Activated CD8-positive, alpha-beta memory T cell treated with anti-CD3 and anti-CD28 coated beads for 24 hours (primary cell): ENCODE measurements at places on chromosomes 16 and 17.
A peak's percentile ranks its signal among the peaks of the same experiment; 100 is the strongest.

GRCh38 chr16:48619979-48620378 lies 10.0 kb upstream of the N4BP1 start:
- DNase-seq = peak; percentile 4

- no peak for DNase-seq
These were observed 705 bp downstream of the KRABD2 start for GRCh38 chr17:8375738-8376259.

DNA sequence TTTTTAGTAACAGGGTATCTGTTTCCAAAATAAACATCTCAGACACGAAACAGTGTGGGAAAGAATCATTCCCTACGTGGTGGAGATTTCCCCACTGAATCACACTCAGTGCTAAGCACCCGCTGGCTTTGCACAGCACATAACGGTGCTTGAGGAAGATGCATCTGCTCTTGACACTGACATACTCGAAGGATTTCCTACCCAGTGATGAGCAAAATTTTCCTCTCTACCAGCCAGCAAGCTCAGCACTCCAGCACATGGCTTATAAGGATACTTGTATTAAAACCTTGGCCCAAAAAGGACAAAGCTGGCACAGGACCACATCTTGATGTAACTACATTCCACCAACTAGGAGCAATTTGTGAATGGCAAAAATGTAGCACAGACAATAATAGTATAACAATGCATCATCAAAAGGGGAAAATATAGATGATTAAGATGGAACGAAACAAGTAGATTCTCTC lies 59.0 kb downstream of the ANKFY1 start:
- DNase-seq = no peak

GRCh38 chr17:76736349-76737081 lies 616 bp downstream of the SRSF2 start:
- peak; percentile 86 for DNase-seq

- no peak for DNase-seq
These were observed 235.8 kb upstream of the ASIC2 start for GRCh38 chr17:33528846-33529245.

- DNase-seq = no peak
These were observed 158.8 kb downstream of the CCDC182 start for GRCh38 chr17:57586196-57586740.

DNA sequence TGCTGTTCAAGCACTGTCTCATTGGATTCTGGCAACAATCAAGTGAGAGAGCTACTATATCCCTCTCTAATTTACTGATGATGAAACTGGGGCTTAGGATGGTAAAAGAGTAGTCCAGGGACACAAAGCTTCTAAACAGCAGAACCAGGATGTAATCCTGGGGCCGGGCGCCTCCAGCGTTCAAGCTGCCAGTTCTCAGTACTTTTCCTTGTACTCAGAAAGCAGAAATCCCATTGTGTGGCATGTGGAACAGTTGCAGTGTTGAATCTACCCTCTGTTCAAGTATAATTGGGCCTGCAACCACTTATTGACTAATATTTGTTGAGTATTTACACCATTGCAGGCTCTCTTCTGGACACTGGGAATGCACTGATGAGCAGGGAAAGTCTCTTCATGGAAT lies 14.5 kb upstream of the CDH13 start:
- no peak for DNase-seq

- DNase-seq = no peak
These were observed 69.8 kb upstream of the PLCG2 start for GRCh38 chr16:81709016-81709900.

- no peak for DNase-seq
These were observed 6.3 kb upstream of the PRKAR1A start for GRCh38 chr17:68505951-68506350.

DNA sequence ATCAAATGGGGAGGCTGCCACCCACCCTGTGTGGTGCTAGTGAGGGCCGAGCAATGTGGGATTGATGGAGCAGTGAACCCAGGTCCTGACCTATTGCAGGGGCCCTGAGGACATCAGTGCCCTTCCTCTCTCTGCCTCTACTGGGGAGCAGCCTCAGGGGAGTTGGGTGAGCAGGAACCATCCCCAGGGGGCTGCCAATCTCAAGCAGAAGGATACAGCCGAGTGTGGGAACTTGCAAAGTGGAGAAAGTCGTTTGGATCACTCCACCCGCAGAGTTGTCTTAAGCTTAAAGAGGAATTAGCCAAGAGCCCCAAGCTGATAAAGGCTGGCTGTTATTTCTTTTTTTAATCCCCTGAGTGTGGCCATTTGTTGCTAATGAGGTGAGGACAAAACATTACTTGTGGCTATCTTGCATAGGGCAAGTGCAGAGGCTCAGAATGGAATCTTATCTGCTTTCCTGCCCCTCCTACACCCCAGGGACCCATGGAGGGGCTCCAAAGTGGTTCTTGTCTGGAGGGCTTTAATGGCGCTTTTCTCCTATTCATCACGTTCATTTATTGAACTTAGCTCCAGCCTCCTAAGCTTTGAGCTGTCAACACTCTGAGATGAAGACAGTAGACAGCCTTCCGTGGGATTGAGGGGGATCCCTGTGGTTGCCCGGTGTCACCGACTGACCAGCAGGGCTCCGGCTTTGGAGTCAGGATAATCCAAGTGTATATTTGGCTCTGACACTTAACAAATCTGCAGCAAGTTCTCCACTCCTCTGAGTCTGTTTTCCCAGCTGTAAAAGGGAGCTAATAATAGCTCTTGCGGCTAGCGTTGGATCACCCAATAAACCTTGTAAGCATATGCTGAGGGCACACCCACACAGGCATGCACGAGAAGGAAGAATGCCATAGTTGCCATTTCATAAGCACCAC lies 45.1 kb downstream of the MYH11 start:
- no peak for DNase-seq

DNA sequence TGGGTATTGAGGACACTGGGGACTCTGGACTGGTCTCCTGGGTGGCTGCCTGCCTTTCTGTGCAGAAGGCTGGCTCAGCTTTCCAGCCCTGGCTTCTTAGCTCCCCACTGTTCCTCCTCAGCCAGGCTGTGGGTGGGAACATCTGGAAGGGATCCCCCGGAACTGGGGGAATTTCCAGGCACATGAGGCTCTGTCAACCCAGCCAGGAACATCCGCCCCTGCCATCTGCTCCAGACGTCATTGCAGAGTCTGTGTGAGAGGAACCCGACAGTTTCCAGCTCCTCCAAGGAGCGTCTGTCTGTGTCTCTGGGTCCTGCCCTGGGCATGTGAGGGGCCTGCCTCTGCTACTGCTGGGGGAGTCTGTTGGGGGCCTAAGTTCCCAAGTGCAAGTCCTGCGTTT lies 36.2 kb upstream of the CRHR1 start:
- no peak for DNase-seq

DNA sequence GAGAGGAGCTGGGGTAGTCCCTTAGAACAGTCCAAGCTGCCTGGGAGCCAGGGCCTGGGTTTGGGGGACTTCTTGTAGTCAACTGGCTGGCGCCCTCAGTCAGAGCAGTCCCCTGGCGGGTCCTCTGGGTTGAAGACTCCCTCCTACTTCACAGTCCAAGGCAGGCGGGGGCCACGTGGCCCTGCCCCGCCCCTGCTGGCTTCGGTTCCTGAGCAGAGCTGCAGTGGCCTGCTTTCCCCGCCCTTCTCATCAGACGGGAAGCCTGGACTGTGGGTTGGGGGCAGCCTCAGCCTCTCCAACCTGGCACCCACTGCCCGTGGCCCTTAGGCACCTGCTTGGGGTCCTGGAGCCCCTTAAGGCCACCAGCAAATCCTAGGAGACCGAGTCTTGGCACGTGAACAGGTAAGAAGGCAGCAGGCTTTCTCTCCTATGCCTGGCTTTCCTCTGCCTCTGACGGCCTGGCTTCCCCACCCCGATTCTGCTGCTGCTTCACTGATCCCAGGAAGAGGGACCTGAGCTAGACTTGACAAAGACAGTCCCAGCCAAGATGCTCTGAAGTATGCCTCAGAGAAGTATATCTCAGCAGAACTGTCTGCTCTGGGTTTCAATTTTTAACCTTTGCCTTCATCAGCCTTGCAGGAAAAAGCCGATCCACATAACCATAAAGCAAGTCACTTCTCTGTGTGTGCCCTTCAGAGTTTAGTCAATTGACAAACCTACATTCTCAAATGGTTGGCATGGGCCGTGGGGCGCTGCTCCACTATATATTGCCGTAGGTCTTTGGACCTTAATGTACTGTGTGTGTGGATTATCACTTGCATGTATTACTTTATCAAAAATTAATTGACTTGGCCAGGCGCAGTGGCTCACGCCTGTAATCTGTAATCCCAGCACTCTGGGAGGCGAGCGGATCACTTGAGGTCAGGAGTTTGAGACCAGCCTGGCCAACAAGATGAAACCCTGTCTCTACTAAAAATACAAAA lies 56.3 kb downstream of the SF3B3 start:
- no peak for DNase-seq

- no peak for DNase-seq
These were observed 115.2 kb downstream of the IRX5 start for GRCh38 chr16:55045756-55046460.

DNA sequence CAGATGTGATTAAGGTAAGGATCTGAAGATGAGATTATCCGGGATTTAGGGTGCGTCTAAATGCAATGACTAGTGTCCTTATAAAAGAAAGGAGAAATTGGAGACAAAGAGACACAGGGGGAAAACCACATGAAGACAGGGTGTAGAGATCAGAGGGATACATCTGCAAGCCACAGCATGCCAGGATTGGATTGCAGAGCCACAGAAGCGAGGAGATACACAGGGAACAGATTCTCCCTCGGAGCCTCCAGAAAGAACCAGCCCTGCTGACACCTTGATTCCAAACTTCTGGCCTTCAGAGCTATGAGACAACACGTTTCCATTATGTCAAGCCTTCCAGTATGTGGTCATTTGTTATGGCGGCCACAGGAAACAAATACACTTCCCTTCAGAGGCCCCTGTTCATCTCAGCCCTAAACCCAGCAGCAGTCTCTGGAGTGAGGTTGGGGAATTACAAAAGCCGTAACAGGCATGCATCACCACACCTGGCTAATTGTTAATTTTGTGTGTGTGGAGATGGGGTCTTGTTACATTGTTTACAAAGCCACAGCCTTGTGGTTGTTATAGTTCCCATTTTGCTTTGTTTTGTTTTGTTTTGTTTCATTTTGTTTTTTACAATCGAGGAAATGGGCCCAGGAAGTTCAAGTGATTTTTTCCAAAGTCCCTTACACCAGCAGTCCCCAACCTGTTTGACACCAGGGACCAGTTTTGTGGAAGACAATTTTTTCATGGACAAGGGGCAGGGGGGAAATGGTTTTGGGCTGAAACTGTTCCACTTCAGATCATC lies 51.6 kb upstream of the LYRM9 start:
- DNase-seq = no peak

GRCh38 chr17:67879662-67880061 lies 54.4 kb downstream of the BPTF start:
- DNase-seq = no peak

GRCh38 chr17:2043785-2044184 lies 2.0 kb downstream of the OVCA2 start:
- DNase-seq = no peak

GRCh38 chr17:48526608-48527546 lies 3.9 kb downstream of the HOXB1 start:
- DNase-seq = no peak

- DNase-seq = no peak
These were observed 331.9 kb downstream of the FOXL1 start for GRCh38 chr16:86910161-86910769.

- DNase-seq = no peak
These were observed 698 bp downstream of the UBE2G1 start for GRCh38 chr17:4365628-4366326.

DNA sequence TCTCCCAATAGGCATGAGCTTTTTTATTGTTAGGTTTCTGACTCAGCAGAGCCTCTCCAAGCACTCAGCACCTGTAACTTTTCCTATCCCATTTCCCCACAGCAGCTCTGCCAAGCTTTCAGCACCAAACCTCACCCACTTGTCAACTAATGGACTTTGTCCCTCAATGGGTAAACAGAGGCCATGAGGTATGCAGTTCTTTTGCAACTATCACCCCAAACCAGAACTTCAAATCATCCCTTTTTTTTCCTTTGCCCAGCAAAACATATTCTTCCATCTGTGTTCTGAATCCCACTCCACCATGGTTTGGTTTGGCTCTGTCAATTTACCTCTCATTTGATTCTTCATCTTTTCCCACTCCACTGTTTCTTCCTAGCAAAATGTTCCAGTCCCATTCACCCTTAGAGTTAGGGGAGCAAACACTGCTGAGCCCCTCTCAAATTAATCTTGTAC lies 58.1 kb downstream of the TOX3 start:
- DNase-seq = no peak

- DNase-seq = peak; percentile 86
These were observed 96.1 kb upstream of the CDH5 start for GRCh38 chr16:66270333-66270927.

DNA sequence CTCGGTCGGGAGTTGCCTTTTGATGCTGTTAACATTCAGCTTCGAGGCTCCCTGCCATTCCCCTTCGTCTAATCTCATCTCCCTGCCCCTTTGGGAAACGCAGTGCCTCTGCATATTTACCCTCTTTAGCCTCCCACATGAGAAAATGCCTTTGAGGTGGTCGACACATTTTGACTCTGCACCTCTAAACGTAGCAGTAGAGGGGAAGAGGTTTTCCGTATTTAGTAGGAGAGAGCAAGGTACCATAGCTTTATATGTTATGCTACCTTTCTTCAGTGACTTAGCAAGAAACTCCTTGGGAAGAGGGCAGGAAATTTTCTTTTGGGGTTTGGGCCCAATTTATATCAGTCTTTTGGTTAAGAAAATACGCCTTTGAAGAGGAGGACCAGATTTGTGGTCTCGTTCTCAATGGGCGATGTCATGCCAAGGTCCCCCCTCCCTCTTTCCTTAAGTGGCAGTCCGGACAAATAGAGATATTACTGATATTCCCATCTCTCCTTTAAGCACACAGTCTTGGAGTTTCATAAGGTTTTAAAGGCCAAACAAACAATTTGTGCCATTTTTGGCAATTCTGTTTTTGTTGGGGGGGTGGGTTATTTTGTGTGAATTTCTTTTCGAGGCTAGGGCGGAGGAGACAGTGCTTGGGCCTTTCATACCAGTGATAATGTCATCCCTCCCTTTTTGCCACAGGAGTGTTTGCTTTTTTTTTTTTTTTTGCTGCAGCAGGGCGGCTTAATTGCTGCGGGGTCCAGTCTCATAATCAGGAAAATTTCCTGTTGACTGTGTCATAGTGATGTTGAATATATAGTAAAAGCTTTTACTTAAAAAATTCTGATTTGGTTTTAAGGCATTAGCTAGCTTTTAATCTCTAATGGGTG lies 1.5 kb downstream of the PAFAH1B1 start:
- DNase-seq = no peak

DNA sequence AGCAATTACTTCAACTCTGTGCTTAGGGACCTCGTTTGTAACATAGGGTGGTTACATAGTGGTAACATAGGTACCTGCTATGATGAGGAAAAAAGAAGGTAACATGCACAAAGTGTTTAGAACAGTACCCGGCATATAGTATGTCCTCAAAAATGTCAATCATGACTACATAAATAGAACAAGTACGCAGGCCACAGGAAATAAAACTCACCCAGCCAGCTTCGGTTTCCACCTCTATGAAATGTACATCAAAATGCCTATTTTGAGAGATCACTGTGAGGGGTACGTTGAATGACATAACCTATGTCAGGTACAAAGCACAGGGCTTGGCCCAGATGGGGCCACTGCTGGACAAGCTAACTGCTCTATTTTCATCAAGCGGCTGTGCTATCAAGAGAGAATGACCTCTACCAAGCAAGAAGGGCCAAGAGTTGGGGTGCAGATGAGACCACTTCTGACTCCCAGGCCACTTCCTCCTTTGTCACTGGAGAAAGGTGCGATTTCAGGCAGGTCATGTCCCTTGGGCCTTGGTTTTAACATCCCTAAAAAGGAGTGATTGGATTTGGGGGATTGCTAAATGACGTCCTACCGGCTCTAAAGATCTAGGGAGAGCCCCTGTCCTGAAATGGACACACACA lies 45.4 kb downstream of the WSB1 start:
- DNase-seq = no peak

- no peak for DNase-seq
These were observed 32.5 kb downstream of the WIPF2 start for GRCh38 chr17:40251576-40251975.
